Activated naive CD4-positive, alpha-beta T cell treated with anti-CD3 and anti-CD28 coated beads for 36 hours (primary cell): ENCODE measurements at places on chromosomes 4 and X.

DNA sequence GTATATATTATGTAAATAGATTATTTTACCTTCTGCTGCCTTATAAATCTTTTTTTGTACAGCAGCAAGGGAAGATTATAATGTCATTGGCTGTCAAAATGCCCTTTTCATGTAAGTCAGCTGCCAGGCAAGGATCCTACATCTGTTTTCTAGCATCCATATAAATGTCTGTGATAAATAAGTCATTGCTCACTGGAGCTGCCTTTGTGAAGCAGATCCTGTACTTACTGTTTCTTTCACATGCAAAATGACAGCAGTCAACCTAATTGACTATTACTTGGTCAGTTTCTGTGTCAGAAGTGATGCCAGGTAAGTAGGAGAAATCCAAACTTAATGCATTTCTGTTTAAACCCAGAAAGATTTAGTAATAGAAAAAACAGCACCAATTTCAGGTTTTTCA, 620.7 kb downstream of the RPA4 start:
- H3K36me3 ChIP-seq = no peaks in the 10 kb centered on the region
- H3K4me3 ChIP-seq = no peak overlapping the region
- DNase-seq = no peak
- H3K27ac ChIP-seq = no peak overlapping the region
- H3K4me1 ChIP-seq = no peaks in the 10 kb centered on the region

DNA sequence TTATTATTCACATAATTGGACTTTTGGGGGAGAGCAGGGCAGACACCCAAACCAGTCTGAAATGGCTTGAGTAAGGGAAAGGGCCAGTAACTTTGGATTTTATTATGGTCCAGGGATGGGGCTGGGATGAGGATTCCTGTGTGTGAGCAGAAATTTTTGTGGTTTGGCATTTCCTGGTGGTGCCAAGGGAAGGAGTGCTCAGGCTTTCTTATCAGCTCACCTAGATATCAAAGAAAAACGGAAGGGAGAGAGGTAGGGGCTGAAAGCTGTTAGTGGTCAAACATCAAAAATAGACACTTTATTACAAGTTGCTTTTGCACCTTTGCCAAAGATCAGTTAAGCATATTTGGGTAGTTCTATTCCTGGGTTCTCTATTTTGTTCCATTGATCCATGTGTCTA, 128.5 kb upstream of the DIPK2B start:
- peaks cover 2% of the 10 kb centered on the region for H3K27me3 ChIP-seq
- H3K27ac ChIP-seq = no peak overlapping the region
- no peaks in the 10 kb centered on the region for H3K4me1 ChIP-seq

- H3K36me3 ChIP-seq = no peaks in the 10 kb centered on the region
- no peaks in the 10 kb centered on the region for H3K4me1 ChIP-seq
- no peak for DNase-seq
- H3K27ac ChIP-seq = no peak overlapping the region
- no peaks in the 10 kb centered on the region for H3K27me3 ChIP-seq
Observed at GRCh38 chr4:98778206-98778605, 119.8 kb upstream of the TSPAN5 start.

GRCh38 chr4:72209600-72209999, 177.8 kb downstream of the NPFFR2 start:
- H3K4me3 ChIP-seq = no peak overlapping the region
- no peak for DNase-seq
- H3K36me3 ChIP-seq = no peaks in the 10 kb centered on the region
- no peaks in the 10 kb centered on the region for H3K4me1 ChIP-seq
- no peak overlapping the region for H3K27ac ChIP-seq

DNA sequence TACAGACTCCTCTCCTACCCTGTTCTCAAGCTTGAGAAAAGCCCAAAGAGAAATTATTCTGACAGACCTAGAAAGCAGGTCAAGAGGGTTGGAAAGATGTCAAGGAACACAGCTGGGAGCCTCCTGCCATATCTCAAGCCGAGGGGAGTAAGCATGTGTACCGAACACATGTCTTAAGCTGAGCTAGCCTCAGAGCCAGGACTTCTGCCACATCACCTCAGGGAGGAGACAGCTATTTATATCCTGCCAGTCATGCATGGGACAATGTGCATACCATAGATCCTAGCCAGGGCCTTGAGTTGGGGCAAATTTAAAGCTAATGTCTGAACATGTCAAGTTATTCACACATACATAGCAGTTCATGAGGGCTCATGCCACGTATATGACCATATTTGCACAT, 11.8 kb downstream of the TMEM31 start:
- H3K4me3 ChIP-seq = no peak overlapping the region
- no peak overlapping the region for H3K27ac ChIP-seq
- H3K36me3 ChIP-seq = no peaks in the 10 kb centered on the region
- H3K27me3 ChIP-seq = no peaks in the 10 kb centered on the region
- no peak for DNase-seq

DNA sequence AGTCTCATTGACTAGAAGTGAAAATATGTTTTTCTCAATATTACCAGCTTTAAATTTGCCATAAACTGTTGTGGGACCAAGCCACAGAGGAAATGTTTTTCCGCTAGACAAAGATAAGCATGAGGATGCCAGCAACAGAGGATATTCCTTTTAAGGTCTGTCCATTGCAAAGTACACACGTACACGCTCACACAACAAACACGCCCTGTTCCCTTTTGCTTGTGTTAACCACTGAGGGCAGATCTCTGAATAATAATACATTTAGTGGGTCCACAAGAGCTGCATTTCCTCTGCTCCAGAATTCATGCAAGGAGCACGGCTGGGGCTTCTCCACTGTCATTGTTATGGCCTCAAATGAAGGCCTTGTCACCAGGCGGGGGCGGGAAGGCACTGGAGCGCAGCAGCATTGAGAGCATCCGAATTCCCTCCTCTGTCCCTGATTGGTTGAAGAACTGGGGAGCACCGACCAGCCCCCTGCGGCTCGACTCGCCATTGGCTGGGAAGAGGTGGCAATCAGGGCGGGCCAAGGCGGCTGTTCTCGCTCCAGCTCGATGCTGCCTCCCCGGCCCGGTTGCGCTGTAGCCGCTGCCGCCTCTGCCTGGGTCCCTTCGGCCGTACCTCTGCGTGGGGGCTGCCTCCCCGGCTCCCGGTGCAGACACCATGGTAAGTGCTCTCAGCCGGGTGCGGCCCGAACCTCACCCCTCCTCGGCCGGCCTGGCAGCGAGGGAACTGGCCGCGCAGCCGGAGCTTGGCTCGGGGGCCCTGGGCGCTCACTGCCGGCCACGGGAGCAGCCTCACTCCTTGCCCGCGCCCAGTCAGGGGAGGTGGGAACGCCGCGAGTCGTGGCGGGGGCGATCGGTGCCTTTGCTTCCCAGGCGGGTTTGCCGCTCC, at the start of gene GUCY1B1:
GUCY1B1 (plus strand) TSS at position 541 of the 891 bp plus-strand sequence; CDS start at position 661, 120 bp downstream.
- no peak within 1 kb of the TSS for H3K27ac ChIP-seq
- H3K4me3 ChIP-seq = peak within 1 kb of the TSS; percentile 57
- no peaks in the 10 kb centered on the region for H3K36me3 ChIP-seq
- DNase-seq = peak; percentile 77
- peaks cover 14% of the 10 kb centered on the region for H3K4me1 ChIP-seq

DNA sequence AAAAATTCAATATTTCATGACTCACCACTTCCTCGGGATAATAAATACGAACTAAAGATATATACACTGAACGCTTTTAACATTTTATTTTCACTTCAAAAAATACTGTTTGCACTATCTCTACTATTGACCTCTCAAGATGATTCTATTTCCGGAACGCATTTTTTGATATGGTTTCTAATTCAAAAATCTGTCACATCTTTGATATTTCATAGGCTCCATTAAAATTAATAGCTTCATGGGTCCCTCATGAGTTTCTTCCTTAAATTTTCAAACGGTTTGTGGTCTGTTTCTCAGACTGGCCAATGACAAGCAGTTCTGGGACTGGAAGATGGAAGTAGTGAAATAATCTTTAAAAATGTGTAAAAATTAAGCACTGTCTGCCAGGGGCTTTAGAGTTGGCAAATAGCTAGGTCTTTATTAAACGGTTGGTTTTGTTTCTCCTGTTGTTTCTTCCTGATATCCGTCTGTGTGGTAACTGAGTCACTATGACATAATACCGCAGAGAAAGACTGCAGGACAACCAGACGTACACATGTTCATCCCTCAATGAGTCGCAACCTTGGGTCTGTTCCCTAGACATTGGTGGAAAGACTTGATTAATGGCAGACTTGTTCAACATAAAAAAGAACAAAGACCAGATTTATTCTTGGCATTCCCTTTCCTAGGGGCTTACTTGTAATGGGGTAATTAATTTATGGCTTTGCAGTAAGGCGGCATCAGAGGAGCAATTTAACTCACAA, 133.8 kb downstream of the PALLD start:
- DNase-seq = no peak
- H3K27ac ChIP-seq = no peak overlapping the region
- peaks cover 9% of the 10 kb centered on the region for H3K4me1 ChIP-seq
- no peaks in the 10 kb centered on the region for H3K36me3 ChIP-seq
